ENCODE measurements at places on chromosomes 6 and 20.

GRCh38 chr20:5510446-5510845 is 193.7 kb upstream of the PROKR2 start:
- DNase-seq, result no peak

- DNase-seq, result no peak
Measured at GRCh38 chr6:34146801-34147592, 1.1 kb upstream of the GRM4 start.

- no peak for DNase-seq
Measured at GRCh38 chr6:28814032-28814976, 109.5 kb downstream of the TRIM27 start.

DNA sequence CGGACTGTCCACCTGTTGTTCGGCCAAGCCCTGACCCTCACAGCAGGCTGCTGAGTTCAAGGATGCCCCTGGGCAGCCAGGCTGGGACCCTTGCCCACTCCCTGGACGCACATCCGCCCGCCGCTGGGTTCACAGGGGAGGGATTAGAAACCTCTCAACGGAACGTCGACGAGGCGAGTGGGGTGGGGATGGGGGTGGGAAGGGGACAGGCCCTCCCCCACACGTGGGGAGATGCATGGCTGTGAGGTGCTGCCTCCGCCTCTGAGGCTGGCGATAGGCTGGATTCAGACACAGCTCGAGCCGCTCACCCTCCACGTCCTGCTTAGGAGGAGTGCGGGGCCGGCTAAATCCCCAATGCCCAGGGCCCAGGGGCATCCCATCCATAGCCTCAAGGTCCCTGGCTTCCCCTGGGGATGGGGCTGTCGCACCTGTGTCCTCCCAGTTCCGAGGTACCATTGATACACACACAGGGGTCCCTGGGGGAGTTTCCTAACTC is 90.6 kb upstream of the BHLHE23 start:
- peak; percentile 5 for DNase-seq

DNA sequence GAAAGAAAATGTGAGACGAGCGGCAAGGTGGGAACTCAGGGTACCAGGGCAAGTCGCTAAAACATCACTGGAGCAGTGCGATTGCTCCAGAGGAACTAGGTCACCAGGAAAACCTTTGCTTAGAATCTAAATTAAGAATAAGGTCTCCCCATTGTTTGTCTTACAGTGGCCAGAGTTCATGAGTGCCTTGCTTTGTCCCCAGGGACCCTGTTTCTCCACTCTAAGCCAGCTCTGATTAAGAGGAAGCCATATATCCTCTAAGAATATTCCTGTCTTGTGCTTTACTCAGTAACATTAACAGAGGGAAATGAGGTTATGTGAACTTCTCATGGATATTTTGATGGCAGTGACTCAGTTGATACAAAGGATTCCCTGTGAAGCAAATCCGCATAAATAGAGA is 305.8 kb downstream of the CD83 start:
- DNase-seq, result no peak

DNA sequence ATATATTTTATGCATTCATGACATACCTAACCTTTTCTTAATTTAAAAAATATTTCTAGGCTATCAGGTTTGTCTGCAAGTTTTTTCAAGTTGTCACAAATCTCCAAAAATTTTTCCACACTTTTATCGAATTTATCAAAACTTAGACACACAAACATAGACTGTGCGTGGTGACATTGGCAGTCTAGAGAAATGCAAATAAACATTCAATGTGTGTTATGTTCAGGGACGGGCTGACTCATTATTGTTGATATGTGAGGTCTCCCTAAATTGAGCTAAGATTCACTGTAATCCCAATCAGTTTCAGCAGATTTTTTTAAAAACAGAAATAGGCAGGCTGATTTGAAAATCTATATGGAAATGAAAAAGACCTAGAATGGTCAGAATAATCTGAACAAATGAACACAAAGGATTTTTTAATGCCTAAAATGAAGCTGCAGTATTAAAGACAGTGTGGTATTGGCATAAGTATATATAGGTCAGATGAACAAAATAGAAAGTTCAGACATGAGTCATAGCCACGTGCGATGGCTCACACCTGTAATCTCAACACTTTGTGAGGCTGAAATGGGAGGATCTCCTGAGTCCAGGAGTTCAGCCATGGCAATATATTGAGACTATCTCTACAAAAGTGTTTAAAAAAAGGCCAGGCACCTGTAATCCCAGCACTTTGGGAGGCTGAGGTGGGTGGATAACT is 19.2 kb downstream of the BLTP3A start:
- no peak for DNase-seq

DNA sequence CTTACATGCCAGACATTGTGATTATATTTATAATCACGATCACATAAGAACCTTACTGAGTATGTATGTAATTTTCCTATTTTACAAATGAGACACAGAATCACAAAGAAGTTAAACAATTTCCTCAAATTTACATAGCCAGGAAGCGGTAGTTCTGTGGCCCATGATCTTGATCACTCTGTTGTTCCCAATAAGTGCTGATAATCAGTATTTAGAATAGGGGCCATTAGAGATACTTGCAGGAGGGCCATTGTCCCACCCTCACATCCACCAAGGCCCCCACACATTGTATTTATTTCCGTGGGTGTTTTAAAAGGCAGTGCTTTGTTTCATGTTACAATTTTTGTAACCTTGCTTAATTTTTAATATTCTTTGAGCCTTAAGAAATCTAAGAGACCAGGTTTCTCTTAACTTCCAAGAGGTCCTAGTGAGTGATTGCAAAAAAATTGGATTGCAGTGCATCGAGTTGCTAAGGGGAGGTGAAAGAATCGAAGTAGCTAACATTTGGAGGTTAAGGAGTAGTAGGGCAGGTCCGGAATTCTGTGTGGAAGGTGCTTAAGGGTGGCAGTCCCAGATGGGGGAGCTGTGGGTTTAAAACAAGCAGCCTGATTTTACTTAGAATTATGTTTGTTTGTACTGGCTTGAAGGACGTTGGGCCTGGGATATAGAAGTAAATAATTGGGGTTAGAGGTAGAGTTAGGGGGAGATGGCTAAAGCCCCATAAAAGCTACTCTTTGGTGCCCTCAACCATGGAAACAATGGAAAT is 339.4 kb downstream of the CDKAL1 start:
- no peak for DNase-seq

DNA sequence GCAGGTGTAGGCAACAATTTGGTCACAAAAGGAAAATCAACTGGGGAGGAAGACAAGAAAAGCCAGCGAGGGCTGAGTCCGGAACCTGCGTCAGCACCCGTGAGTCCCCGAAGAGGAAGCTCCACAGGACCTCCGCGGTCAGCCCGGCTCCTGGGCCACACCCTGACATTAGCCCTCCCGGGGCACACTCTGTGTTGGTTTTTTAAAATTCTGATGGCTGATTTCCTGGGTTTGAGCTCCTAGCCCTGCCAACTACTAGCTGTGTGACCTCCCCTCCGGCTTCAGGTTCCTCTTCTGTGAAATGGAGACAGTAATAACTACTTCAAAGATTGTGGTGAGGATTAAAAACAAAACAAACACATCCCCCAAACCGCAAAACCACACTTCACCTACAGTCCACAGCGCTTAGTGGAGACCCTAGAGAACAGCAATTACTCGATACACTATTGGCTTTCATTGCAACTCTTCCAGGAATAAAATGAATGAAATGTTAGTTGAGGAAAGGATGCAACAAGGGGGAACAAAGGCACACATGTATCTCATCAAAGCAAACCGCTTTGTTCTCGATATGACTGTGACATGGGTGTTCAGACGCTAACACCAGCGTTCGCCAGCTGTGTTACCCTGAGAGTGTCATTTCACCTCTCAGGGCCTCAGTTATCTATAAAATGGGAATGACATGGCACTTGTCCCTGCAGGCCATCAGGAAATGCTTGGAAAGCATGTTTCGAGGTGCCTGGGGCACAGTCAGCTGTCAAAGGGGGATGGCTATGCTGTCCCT is 985 bp downstream of the ZBP1 start:
- peak; percentile 60 for DNase-seq

- no peak for DNase-seq
Measured at GRCh38 chr6:144578385-144579350, 293.5 kb downstream of the UTRN start.

GRCh38 chr6:168129292-168130167 is 50.5 kb upstream of the FRMD1 start:
- DNase-seq, result no peak

DNA sequence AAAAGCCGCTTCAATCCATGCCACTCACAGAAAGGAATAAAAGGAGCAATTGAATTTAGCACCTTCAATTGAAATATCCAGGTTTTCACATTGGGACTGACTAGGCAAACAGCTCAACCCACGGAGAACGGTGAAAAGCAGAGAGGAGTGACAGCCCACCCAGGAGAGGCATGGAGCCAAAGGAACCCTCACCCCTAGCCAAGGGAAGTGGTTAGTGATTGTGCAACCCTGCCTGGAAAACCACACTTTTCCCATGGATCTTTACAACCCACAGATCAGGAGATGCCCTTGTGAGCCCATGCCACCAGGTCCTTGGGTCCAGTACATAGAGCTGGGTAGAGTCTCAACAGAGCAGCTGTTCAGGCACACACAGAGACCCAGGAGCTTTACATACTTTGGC is 911.8 kb downstream of the EPHA7 start:
- no peak for DNase-seq

GRCh38 chr6:138424004-138424904 is 20.2 kb downstream of the HEBP2 start:
- no peak for DNase-seq

DNA sequence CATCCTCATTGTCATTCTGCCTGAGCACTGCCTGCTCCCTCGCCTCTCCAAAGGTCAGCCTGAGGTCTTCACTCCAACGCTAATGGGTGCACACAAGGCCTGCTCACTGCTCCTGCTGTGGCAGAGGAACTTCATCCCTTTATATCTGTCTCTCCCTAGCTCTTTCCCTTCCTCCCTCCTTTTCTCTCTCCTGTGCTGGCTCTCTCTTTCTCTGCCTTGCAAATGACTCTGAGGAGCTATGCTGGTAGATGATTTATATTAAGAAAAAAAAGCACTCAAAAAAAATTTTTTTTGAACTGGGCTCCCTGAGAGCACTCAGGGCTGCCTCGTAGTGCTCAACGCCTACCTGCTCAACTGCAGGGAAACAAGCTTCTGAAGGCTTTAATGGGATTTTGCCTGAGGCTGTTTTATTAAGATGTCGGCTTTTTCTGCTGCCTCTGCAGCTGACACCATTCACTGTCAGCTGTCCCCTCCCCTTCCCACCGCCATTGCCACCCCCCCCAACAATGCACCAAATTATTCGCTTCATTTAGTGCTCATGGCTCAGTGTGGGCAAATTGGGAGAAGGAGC is 137.7 kb upstream of the DEFB112 start:
- DNase-seq, result no peak

- no peak for DNase-seq
Measured at GRCh38 chr6:5529015-5529414, 267.7 kb downstream of the FARS2 start.

DNA sequence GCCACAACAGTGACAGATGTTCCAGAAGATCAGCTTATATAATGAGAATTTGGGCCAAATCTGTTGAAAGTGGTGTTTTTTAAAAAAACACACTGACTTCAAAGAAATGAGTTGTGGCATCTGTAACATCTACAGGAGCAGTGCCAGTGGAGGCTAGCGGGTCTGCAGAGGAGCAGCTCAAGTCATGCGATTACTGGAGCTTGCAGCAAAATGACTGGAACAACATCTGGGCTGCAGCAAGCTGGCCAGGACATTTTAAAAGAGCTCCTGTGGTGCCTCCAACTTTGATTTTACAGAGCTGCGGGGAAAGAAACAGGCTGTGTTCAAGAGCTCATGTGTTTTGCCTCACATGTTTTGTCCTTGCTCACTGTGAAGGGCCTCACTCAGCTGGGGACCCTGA is 57.2 kb downstream of the TBX18 start:
- no peak for DNase-seq

DNA sequence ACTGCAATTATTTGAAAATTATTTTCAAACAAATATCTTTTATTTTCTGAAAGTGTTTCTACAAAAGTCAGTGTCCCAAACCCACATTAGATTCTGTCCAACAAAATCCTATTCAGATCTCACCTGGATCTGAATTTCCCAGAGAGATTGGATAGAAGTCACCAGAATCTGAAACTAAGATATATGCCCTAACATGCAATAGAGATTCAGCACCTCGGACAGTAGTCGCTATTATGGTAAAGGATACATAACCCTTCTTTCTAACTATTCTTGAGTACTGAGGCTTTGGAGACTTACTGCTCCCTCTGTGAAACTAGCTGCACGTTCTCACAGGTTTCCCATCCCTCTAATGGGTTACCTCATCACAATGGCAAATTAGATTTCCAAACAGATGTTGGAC is 151.4 kb downstream of the ID4 start:
- no peak for DNase-seq

DNA sequence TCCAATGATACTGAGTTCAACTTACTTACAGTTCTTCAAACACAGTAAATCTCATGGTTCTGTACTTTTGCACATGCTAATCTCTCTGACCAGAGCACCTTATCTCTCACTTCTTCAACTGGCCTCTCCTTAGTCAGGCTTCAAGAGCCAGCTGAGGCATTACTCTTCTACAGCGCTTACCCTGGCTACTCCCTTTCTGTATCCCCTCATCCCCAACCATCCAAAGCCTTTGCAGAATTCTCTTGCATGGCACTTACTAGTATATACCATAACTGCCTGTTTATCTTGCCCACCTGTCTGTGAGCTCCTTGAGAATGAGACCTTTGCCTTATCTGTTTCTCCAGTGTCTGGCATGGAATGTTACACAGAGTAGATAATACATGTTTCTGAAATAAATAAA is 49.2 kb downstream of the SESN1 start:
- no peak for DNase-seq

DNA sequence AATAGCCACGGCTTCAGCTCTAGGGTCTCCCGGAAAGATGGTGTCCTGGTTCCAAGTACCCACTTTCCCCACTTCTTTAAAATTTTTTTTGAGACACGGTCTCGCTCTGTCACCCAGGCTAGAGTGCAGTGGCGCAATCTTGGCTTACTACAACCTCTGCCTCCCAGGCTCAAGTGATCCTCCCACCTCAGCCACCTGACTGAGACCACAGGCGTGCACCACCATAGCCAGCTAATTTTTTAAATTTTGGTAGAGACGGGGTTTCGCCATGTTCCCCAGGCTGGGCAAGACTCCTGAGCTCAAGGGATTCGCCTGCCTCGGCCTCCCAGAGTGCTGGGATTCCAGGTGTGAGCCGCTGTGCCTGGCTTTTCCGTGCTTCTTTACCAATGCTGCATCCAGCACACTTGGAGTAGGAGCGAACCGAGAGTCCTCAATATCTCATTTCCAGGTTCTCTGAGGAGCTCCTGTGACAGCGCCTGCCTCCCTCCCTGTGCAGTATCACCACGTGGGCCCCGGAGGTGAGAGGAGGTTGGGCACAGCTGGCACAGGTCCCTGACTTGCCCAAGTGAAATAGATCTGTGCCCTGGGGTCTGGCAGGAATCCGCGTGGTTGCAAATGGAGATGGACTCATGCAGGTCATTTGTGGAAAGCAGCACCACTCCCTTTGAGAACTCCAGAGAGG is 37.3 kb downstream of the EZR start:
- no peak for DNase-seq

- no peak for DNase-seq
Measured at GRCh38 chr20:38665506-38666285, 58.6 kb upstream of the SLC32A1 start.
